CMK (cell line): ENCODE measurements at places on chromosomes 16 and 17.

DNA sequence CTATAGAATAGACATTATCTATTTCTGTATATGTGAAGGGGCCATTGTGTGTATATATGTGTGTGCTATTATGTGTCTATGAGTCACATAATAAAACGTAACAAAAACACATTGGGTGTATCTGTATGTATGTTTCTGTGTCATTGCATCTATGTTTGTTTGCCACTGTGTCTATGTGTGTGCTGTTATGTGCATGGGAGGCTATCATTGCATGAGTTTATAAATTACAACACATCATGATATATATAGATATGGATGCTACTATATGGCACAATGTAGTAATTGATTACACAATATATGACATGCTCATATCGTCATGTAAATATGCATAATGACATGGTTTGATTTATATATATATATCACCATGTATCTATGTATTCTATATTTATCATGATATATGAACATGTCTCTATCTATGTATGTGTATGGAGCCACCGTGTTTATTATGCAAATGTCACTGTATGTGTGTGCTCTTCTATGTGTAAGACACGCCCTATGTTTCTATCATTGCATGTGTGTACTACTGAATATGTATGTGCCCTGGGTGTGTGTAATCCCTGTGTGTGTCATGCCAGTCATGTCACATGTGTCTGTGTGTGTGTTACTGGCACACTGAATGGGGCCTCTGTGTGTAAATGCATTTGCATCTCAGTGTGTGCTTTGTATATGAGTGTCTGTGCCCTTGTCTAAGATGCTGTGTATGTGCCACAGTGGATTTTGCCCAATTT, 1.4 kb upstream of the TSPOAP1 start:
- no peak for DNase-seq

DNA sequence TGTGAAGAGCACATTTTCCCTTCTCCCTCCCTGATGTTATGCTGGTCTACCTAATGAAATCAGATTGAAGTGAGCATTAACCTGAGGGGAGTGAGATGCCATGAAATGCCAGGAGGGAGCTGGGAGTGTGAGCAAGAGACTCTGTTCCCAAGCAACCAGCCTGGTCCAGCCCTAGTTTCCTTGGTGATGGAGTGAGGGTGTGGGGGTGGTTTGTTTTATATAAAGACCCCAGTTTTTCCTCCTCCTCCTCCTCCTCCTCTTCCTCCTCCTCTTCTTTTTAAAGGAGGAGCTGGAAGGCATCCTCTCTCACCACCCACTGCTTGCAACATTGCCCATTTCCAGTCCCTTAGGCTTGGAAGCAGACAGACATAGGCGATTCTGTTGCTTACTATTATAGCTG, 97.1 kb downstream of the DNAH3 start:
- no peak for DNase-seq

GRCh38 chr16:27798241-27798640, 248.3 kb downstream of the KATNIP start:
- no peak for DNase-seq

DNA sequence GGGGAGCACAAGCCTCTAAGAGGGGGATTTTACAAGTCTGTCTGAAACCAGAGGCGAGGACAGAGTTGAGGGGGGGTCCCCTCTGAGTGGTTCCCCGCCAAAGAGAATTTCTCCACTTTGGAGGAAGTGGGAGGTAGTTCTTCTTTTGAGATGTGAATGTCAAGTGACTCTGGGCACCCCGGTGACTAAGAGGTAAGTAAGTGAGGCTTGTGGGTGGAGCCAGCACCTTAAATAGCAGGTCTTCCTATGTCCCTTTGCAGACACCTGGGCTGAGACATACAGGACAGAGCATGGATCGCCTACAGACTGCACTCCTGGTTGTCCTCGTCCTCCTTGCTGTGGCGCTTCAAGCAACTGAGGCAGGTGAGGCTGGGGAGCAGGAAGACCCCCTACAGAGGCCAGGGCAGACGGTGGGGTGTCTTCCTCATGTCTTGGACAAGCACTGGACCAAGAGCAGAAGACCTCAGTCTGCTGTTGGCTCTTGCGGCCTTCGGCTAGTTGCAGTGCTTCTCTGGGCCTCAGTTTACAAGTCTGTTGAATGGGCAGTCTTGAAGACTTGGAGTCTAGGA, at the start of gene CCL22:
Gene CCL22 (plus strand): TSS at position 257 of the 569 bp plus-strand sequence. CDS start 34 bp downstream, at position 291.
- no peak for DNase-seq

DNA sequence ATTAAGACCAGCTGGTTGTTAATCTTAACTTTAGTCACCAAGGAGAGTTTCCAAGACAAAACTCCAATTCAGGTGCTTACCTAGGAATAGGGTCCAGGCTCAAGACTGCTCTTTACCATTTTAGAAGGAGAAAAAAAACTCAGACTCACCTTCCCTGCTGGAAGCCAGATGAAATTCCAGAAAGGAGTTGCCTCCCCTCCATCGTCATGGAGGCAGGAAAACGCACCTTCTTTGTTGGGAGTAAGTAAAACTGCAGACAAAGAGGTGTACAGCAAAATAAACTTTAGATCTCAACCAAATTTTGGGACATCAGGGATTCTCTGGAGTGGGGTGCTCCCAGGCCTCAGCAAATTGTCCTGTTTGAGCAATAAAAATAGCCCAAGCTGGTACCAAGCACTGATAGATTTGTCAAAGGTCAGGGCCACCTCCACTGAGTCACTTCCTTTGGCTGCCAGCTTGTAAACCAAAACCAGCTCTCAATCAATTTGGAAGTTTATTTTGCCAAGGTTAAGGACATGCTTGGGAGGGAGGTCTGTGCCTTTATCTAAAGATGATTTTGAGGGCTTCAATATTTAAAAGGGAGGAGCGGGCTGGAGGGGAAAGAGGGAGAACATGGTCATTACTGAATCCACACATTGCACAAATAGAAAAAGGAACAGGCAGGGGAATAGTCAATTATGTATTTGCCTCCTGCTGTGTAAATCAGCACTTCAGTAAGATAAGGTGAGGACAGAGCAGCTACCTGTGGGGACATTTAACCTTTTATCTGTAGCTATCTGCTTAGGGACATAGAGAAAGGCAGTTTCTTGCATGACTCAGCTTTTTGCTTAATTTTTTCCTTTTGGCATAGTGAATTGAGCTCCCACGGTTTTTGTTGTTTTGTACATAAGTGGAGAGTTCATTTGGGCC, 1.5 kb upstream of the ALDH3A2 start:
- DNase-seq: no peak

DNA sequence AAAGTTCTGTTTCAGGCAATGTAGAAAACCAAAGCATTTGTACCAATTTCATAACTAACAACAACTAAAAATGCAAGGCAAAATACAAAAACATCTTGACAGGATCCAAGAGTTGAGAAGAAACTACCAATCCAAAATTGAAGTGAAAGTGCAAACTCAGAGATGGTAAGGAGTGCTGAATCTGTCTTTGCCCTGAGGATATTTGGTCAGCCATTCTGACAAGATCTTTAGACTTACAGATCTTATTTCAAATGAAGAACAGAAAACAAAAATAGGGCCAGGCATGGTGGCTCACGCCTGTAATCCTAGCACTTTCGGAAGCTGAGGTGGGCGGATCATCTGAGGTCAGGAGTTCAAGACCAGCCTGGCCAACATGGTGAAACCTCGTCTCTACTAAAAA, 412.8 kb downstream of the ZFHX3 start:
- no peak for DNase-seq

DNA sequence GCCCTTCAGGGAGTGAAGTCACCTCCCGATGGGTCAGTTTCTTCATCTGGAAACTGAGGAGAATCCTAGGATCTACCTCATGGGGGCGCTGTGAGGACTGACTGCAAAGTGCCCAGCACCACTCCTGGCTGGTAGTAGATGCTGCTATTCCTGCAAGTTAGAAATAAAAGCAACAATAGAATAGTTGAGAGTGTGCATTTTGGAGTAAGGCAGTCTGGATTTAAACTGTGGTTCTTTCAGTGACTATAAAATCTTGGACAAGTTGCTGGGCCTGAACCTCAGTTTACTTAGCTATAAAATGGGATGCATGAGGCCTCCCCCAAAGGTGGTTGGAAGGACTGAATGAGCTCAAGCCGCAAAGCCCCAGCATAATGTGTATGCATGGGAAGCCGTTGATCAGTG, 70.6 kb downstream of the CYB5B start:
- DNase-seq: no peak

GRCh38 chr16:55115506-55115905, 184.8 kb downstream of the IRX5 start:
- no peak for DNase-seq
